ENCODE measurements at places on chromosomes 7 and 10.

- no peak for DNase-seq
Observed at GRCh38 chr10:50740293-50740648, 535 bp downstream of the ASAH2B start.

- DNase-seq, result no peak
Observed at GRCh38 chr7:158730383-158731346, 26.1 kb upstream of the NCAPG2 start.

- no peak for DNase-seq
Observed at GRCh38 chr7:136131304-136131630, 154.1 kb upstream of the MTPN start.

GRCh38 chr10:95214369-95214768 lies 20.3 kb downstream of the ACSM6 start:
- DNase-seq, result no peak

DNA sequence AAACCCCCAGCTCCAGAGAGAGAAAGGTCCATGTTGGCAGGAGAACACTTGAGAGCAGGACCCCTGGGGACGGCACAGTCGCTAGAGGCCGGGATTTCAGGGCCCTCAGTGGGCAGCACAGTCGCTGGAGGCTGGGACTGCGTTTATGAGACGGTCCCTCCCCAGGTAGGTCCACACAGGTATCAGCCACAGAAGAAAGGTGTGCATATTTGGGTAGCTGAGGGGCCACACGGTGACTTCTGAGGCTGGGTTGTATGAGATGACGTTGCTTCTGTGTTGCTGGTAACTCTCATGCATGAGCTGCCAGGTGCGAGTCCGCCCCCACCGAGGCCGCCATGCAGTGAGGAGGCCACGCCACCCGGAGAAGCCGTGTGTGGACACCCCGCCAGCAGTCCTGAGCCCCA lies 56.9 kb upstream of the PPP2R2D start:
- no peak for DNase-seq

DNA sequence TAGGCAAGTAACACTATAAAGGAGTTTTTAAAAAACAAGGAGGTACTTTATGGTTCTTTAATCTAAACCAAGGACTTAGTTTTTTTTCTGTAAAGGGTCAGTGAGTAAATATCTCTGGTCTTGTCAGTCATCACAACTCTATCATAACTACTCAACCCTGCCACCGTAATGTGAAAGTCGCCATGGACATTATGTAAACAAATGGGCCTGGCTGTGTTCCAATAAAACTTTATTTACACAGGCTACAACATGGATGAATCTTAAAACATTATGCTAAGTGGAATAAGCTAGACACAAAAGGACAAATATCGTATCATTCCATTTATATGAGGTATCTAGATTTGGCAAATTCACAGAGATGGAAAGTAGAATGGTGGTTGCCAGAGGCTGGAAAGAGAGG lies 60.8 kb upstream of the SP4 start:
- DNase-seq, result no peak

GRCh38 chr7:158138329-158138597 lies 449.4 kb downstream of the PTPRN2 start:
- no peak for DNase-seq

DNA sequence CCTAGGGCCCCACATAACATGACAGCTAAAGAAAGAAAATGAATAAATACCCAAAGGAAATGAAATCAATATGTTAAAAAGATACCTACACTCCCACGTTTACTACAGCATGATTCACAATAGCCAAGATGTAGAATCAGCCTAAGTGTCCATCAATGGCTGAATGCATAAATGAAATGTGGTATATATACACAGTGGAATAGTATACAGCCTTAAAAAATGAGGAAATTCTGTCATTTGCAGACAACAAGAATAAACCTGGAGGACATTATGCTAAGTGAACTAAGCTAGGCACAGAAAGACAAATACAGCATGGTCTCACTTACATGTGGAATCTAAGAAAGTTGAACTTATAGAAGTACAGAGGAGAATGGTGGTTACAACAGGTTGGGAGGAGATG lies 102.9 kb downstream of the ST8SIA6 start:
- DNase-seq, result no peak

- no peak for DNase-seq
Observed at GRCh38 chr10:112261281-112261822, 21.8 kb upstream of the TECTB start.

DNA sequence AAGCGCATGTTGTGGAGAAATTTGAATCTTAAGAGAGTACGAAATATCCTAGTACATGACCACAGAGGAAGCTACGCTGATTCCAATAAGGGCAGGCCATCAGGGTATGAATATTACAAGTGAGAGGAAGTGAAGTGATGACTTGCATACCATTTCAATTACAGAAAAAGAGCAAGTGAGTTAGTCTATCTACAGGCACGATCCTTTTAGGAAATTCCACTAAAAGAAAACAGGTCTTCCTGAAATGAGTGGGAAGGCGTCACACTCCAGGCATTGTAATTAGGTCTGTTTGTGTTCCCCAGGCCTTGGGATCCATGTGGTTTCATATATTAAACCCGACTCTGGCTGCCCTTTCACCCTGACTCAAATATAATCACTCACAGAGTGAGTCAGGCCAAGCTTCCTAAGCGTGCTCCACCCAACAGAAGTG lies 152.5 kb downstream of the SEMA3A start:
- DNase-seq, result no peak

- DNase-seq, result no peak
Observed at GRCh38 chr10:6300106-6300783, 97.5 kb downstream of the PFKFB3 start.

DNA sequence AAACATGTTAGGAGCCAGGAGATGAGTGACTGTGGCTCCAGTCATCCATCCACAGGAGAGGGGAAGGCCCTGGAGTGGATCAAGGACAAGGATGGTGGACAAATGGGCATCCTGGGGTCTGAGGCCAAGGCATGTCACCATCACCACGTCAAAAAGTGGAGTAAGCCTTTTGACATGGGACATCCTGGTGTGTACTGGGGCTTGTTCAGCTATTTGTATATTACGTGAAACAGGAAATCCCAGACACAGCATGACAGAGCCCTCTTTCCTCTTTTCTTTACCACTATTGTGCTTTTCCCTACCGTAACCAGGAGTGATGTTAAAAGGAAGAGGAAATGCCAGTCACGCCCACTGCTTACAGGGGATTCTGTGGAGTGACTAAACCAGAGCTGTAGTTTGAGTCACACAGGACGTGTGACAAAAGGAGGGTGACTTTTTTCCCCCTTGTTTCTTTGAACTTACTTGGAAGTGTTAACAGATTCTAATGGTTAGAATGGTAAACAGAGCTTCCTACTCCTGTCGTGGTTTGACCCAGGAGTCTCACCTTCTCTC lies 15.4 kb downstream of the ACSL5 start:
- DNase-seq, result no peak

- DNase-seq, result no peak
Observed at GRCh38 chr10:126904818-126905701, at the start of gene DOCK1. Gene DOCK1, plus strand, starts transcription at chr10:126905428. Its CDS starts 90 bp downstream, at chr10:126905518.

- DNase-seq, result no peak
Observed at GRCh38 chr7:53675835-53676234, 640.4 kb downstream of the POM121L12 start.

- DNase-seq, result no peak
Observed at GRCh38 chr10:24701447-24701846, 22.2 kb downstream of the ARHGAP21 start.

- no peak for DNase-seq
Observed at GRCh38 chr10:102581981-102582580, 62.2 kb upstream of the TRIM8 start.

DNA sequence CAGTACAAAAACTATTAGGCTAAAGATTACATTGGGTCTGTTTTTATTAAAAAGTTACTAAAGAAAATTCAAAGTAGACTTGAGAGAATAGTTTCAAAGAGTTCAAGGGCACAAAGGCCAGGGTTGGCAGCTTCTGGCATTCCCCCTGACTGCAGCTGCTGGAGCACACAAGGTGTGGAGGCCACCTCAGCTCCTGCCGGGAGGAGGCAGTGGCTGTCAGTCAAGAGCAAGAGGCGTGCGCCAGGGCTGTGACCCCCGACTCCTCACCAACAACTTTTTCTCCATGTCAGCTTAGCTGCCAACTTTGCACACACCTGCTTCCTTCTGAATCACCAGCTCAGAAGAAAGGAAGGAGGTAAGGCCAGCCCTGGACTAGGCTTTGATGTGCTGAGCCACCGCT lies 144.6 kb upstream of the PLXNA4 start:
- no peak for DNase-seq

GRCh38 chr7:91289633-91290254 lies 25.5 kb downstream of the FZD1 start:
- no peak for DNase-seq

- no peak for DNase-seq
Observed at GRCh38 chr10:88106366-88106765, 242.9 kb downstream of the PTEN start.

DNA sequence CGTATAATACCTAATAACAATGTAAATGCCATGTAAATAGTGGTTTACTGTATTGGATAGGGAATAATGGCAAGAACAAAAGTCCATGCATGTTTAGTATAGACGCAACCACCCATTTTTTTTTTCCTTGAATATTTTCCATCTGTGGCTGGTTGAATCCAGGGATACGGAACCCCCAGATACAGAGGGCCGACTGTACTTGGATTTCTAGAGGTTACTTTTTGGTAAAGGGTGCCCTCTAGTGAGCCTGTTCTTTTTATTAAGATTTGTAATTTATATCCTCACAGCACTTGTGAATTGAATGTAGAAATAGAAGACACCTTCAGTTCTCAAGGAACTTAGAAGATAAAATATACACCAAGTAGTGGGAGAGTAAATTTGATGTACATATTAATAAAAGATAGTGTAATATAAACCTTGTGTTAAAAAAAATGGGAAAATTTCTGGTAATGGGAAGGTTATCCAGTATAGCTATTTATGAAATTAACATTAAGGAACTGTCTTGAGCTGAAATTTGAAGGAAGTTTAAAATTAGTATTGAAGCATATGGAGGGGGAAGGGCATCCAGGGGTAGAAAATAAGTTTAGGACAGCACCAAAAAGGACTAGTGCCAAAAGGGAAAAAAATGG lies 32.0 kb downstream of the EXOC6 start:
- DNase-seq, result peak; percentile 24

DNA sequence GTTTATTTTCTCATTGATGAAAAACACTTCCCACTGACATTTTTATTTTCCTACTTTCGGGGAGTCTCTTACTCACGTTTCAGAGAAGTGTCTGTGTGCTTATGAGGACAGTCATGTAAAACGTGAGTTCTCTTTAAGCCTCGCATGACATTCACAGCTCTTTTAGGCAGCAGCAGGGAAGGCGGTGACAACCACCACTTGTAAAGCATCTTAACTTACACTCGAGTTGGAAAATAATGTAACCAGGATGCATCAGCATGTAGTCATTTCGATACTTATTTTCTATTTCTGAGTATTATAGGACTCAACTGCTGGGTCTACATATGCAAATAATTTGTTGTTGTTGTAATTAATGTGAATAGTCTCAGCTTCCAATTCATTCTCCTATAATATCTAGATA lies 153.6 kb downstream of the SEMA3D start:
- DNase-seq, result no peak

GRCh38 chr10:111784436-111784835 lies 399.1 kb downstream of the GPAM start:
- DNase-seq, result no peak

GRCh38 chr10:21095073-21095472 lies 198.0 kb upstream of the NEBL start:
- DNase-seq, result no peak

DNA sequence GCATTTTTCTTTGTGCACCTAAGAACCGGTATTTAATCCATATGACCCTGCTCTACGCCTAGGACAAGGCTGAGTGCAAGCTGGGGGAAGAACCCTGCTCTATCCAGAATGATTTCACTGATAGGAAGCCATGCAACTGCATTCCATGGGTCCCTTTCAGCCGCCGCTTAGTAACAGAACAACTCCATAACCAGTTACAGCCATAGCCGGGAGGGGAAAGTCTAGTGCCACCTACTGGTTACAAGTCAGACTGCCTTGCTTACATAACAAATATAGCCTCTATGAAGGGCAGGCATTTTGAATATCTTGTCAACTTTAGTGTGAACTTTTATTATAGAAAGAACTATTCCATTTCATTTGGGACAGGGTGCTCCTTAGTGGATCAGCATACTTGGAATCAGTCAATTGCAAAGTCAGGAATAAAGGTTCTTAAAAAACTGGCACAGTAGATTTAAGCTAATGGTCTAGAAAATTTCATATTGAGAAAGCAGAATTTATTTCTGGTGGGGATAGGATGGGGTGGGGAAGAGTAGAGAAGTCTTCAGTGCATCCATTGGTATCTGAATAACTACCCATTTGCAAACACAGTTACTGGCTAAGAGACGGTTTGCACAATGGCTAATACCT lies 521.7 kb downstream of the ADRA2A start:
- DNase-seq, result no peak

DNA sequence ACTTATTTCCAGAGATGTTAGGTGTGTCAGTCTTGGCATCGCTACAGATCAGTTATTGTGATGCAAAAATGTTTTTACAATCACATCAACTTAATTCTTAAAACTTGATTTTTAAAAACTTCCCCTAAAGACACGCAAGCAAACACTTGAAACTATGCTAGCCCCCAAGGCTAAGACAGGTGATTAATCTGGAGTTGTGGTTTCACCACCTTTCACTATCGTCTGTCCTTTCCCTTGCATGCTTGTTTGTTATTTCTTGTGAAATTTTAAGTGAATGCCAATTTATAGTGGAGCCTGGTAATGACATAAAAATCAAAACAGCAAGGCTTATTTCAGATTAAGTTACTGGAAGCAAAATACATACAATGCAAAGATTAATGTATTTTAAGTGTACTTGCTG lies 70.4 kb downstream of the SLC35B4 start:
- DNase-seq, result no peak

GRCh38 chr10:50561816-50562215 lies 61.9 kb downstream of the SGMS1 start:
- DNase-seq, result peak; percentile 10
